ENCODE measurements at places on chromosomes 6 and 20.

GRCh38 chr6:37218061-37218460, 39.5 kb upstream of the TBC1D22B start:
- DNase-seq: no peak
- no peak overlapping the region for H3K4me3 ChIP-seq
- H3K27me3 ChIP-seq: peaks cover 8% of the 10 kb centered on the region
- no peak overlapping the region for H3K27ac ChIP-seq

GRCh38 chr20:54345301-54345724, 130.1 kb upstream of the DOK5 start:
- no peaks in the 10 kb centered on the region for H3K27me3 ChIP-seq
- H3K36me3 ChIP-seq: no peaks in the 10 kb centered on the region
- no peak overlapping the region for H3K27ac ChIP-seq
- DNase-seq: no peak

- H3K4me3 ChIP-seq: no peak overlapping the region
- no peak for DNase-seq
- no peaks in the 10 kb centered on the region for H3K27me3 ChIP-seq
- H3K36me3 ChIP-seq: peaks cover 2% of the 10 kb centered on the region
- no peak overlapping the region for H3K27ac ChIP-seq
Observed at GRCh38 chr6:34318499-34319470, 70.0 kb upstream of the SMIM29 start.

DNA sequence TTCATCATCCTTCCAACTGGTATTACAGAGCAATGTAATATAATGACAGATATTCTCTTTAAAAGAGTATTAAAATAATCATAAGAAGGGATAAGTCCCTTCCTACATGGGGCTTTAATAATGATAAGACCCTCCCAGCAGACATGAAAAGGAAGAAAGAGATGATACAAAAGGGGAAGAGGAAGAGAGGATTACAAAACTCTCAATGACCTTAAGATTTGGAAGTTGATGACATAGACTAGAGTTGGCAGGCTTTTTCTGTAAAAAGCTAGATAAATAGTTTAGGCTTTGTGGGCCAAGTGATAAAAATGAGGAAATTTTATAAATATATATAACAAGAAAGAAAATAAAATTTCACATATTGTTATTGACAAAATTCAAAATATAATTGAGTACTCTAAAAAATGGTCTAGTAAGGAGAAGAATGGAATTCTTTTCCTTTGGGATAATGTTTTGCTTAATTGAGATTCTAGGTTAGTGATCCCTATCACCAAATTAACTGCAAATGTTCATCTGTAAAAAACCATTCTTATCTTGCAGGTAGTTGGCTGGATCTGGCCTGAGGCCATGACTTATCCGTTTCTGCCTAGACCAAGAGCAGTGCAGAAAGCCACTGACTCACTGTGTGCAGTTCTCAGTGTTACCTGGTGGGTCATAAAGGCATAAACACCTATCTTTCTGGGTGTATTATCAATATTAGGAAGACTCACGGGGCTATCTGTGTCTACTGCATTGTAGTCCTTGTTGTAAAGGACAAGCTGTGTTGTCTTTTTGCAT, 11.0 kb downstream of the RIPOR2 start:
- no peak overlapping the region for H3K27ac ChIP-seq
- DNase-seq: no peak
- no peaks in the 10 kb centered on the region for H3K36me3 ChIP-seq
- no peak overlapping the region for H3K4me3 ChIP-seq

DNA sequence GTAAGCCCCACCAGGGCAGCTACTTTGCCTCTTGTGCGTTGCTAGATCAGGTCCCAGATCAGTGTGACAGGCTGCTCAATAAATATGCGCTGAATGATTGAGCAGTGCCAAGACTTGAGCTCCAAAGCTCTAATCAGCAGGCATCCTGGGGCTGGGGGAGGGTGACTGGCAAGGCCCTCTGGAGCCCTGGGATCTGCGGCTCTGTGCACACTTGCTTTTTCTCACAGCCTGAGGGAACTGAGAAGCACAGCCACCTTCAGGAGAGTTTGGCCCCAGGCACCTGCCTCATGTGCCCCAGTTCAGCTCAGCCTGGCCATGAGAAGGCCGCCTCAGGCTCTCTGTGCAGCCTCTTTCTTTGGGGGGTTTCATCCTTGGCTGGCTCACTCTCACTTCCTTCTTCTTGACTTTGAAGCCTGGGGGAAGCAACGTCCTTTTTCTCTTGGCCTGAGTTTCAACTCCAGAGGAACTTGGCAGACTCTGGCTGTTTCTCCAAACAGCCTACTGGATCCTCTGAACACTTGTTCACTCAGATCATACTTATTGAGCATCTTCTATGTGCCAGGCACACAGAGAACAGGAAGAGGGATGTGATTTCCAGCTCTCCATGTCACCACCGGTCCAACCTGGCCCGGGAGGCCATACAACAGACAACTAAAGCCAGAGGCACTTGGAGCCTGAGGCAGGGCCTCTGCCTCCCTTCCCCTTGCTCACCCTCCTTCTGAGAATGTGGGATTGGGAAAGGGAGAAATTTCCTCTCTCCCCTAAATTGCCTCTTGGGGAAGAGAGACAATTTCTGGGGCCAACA, 114.0 kb downstream of the VEGFA start:
- H3K4me3 ChIP-seq: no peak overlapping the region
- H3K36me3 ChIP-seq: no peaks in the 10 kb centered on the region
- no peak for DNase-seq
- peaks cover 10% of the 10 kb centered on the region for H3K27me3 ChIP-seq
- H3K27ac ChIP-seq: no peak overlapping the region

DNA sequence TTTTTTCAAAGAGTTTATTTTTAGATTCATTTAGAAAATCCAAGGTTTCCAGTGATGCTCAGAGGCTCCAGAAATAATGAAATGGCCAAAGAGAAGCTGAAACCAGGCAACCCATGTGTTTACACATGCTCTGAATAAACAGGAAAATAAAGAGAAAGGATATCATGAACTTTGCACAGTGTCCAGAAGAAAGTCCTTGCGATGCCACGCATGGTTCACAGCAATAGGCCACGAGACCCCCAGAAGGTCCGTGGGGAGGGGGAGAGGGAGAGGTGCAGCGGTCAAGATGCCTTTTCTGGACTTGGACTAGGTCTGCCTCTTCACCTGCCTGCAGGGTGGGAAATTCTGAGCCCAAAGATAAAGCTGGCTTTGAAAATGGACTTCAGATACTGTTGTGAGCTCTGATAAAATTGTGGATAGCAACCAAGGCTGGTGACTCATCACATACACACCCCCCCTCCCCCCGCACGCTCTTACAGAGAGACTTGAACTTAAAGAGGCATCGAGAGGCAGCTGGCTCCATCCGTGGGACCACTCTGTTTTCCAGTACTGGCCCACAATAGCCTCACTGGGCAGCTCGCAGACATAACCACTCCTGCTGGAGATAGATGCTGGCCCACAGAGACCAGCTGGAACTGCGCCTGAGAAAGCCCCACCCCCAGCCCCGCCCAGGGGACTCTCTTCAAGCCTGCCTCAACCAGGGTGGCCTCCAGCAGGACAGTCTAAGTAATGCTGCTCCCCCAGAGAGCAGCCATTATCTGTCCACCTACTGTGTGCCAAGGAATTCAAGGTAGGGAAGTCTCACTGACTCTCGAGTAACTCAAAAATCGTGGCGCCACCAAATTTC, 21.2 kb upstream of the NFATC2 start:
- DNase-seq: peak; percentile 68
- peaks cover 54% of the 10 kb centered on the region for H3K27me3 ChIP-seq
- peak overlapping the region; percentile 16 for H3K4me3 ChIP-seq
- peaks cover 51% of the 10 kb centered on the region for H3K4me1 ChIP-seq
- no peaks in the 10 kb centered on the region for H3K36me3 ChIP-seq

- no peak for DNase-seq
- H3K27ac ChIP-seq: no peak overlapping the region
- no peaks in the 10 kb centered on the region for H3K36me3 ChIP-seq
Observed at GRCh38 chr6:148864941-148865340, 118.1 kb downstream of the UST start.

- no peaks in the 10 kb centered on the region for H3K4me1 ChIP-seq
- H3K27ac ChIP-seq: no peak overlapping the region
- no peak for DNase-seq
- no peaks in the 10 kb centered on the region for H3K36me3 ChIP-seq
- H3K27me3 ChIP-seq: peaks cover 3% of the 10 kb centered on the region
Observed at GRCh38 chr6:44327096-44327495, 13.9 kb upstream of the AARS2 start.

DNA sequence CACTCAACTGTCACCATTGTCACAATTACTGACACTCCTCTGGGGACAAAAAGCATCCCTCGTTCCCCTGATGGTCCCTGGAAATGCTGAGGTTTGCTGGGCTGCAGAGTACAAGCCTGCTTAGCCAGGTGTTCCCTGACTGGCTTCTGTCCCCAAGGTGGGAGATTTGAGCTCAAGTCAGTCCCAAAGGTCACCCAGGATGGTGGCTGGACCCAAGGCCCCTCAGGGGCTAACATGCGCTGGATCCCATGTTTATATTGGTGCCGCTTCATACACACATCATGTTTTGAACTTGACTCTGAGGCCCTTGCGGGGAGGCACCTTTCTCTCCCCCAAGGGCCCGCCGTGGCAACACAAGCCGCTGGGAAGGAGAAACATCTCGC, 44.2 kb downstream of the PMEPA1 start:
- no peak overlapping the region for H3K4me3 ChIP-seq
- no peaks in the 10 kb centered on the region for H3K36me3 ChIP-seq

DNA sequence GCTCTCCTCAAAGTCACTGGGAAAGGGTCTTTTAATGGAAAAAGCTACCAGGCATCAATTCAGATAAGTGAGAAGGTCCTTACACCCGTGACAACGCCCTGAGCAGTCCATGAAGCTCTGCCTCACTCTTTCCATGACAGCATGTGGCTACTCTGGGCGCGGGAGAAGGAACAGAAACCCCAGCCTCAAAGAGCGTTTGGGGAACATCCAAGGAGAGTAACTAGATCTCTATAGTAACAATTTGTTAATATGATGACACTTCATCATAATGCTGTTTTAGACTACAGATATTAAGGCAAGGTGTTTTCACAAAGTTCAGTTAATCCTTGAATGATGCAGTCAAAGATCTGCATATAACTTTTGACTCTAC, 55.2 kb downstream of the KIF6 start:
- no peak for DNase-seq
- no peaks in the 10 kb centered on the region for H3K27me3 ChIP-seq
- no peaks in the 10 kb centered on the region for H3K36me3 ChIP-seq
- H3K4me1 ChIP-seq: peaks cover 26% of the 10 kb centered on the region
- H3K4me3 ChIP-seq: no peak overlapping the region

DNA sequence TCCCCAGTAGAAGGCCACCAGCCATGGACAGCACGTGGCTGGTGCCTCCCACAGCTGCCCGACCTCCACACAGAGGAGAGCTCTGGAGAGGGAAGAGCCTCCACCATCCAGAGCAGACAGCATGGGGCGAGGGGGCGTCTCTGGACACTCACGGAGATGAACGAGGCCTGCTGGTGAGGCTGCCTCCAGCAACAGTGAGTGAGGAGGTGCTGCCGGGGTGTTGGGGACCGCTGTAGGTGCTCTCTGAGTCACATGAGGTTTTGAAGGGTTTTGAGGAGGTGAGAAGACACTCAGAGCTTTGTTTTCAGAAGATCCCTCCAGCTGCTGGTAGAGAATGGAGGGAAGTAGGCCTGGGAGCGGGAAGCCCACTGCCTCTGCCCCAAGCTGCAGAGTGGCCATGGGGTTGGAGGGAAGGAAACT, 65.6 kb downstream of the THBS2 start:
- H3K27ac ChIP-seq: no peak overlapping the region
- H3K36me3 ChIP-seq: no peaks in the 10 kb centered on the region
- no peaks in the 10 kb centered on the region for H3K4me1 ChIP-seq
- peaks cover 72% of the 10 kb centered on the region for H3K27me3 ChIP-seq
- DNase-seq: no peak

- peaks cover 35% of the 10 kb centered on the region for H3K27me3 ChIP-seq
- no peak for DNase-seq
- H3K27ac ChIP-seq: no peak overlapping the region
- H3K4me1 ChIP-seq: peaks cover 48% of the 10 kb centered on the region
- no peak overlapping the region for H3K4me3 ChIP-seq
Observed at GRCh38 chr20:49993301-49993751, 10.5 kb downstream of the SNAI1 start.

- no peak overlapping the region for H3K4me3 ChIP-seq
- H3K4me1 ChIP-seq: peaks cover 25% of the 10 kb centered on the region
- H3K27me3 ChIP-seq: no peaks in the 10 kb centered on the region
- H3K36me3 ChIP-seq: no peaks in the 10 kb centered on the region
Observed at GRCh38 chr20:51961964-51962761, 159.8 kb upstream of the SALL4 start.

DNA sequence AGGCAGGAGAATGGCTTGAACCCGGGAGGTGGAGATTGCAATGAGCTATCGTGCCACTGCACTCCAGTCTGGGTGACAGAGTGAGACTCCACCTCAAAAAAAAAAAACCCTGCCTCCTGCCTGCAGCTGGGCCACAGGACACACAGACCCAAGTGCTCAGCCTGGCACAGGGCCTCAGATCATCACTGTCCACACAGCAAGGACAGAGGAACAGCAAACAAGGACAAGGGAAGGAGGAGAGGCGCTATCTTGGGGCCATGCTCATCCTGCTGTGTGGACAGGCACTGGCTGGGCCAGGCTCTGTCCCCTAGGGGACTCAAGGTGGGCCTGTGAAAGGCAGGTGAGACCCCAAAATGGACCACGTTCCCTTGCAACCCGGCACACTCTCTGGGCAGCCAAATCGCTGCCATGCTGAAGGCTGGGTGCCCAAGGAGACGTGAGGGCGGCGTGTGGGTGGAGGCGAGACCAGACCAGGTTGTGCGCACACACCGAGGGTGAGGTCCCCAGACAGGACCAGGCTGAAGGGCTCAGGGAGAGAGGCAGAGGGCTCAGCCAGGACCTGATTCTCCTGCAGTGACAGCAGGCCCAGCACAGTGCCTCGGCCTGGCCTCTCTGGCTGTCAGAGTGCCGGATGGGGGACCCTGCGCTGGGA, 9.1 kb downstream of the UCKL1 start:
- H3K4me3 ChIP-seq: no peak overlapping the region
- H3K27ac ChIP-seq: no peak overlapping the region
- peaks cover 41% of the 10 kb centered on the region for H3K36me3 ChIP-seq
- no peak for DNase-seq

- peak; percentile 80 for DNase-seq
- H3K4me3 ChIP-seq: peak overlapping the region; percentile 44
- H3K36me3 ChIP-seq: no peaks in the 10 kb centered on the region
- peaks cover 18% of the 10 kb centered on the region for H3K4me1 ChIP-seq
- peak overlapping the region; percentile 70 for H3K27ac ChIP-seq
Observed at GRCh38 chr20:3980260-3981131, 34.9 kb downstream of the RNF24 start.

- no peaks in the 10 kb centered on the region for H3K36me3 ChIP-seq
- no peak overlapping the region for H3K4me3 ChIP-seq
- no peak overlapping the region for H3K27ac ChIP-seq
- H3K27me3 ChIP-seq: peaks cover 4% of the 10 kb centered on the region
Observed at GRCh38 chr6:127880429-127880828, 20.4 kb downstream of the THEMIS start.

DNA sequence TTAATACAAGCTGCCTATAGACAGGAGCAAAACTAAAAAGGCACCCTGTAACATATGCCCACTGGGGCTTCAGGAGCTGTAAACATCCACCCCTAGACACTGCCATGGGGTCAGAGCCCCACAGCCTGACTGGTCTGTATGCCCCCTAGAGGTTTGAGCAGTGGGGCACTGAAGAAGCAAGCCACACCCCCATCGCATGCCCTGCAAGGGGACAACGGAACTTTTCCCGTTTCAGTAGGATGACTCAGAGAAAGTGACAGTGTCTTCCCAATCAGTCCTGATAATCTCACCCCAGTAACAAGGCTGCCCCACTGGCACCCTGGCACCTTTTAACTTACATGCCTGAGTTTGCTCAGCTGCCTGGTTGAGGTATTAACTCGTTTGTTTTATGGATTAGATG, 35.9 kb downstream of the BEND3 start:
- H3K4me3 ChIP-seq: no peak overlapping the region
- H3K27ac ChIP-seq: no peak overlapping the region
- H3K36me3 ChIP-seq: no peaks in the 10 kb centered on the region

- no peaks in the 10 kb centered on the region for H3K27me3 ChIP-seq
- H3K36me3 ChIP-seq: no peaks in the 10 kb centered on the region
- H3K4me3 ChIP-seq: peak overlapping the region; percentile 14
Observed at GRCh38 chr6:110566346-110567125, 90.1 kb upstream of the SLC22A16 start.

All from HepG2 (cell line).